GM12865 (cell line): ENCODE measurements at places on chromosomes 12 and 14.
A peak's percentile ranks its signal among the peaks of the same experiment; 100 is the strongest.

GRCh38 chr14:94019329-94019728 lies 6.8 kb upstream of the OTUB2 start:
- DNase-seq: no peak

DNA sequence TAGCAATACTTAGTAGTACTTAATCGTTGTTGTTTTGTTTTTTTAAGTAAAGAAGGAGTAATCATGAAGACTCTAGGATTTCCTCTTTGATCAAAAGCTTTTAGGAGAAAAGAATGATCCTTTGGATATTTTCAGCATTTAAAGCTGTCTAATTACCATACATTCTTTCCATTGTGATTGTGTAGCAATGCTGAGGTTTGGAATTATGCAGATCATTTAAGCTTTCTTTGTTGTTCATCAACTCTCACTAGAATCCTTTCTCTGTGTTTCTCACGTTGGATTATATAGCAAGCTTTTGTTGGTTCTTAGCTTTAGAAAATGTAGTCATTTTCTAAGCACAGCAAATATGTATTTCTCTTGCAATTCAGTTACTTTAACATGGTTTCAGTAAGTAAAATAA lies 25.8 kb downstream of the CCDC91 start:
- DNase-seq: no peak

DNA sequence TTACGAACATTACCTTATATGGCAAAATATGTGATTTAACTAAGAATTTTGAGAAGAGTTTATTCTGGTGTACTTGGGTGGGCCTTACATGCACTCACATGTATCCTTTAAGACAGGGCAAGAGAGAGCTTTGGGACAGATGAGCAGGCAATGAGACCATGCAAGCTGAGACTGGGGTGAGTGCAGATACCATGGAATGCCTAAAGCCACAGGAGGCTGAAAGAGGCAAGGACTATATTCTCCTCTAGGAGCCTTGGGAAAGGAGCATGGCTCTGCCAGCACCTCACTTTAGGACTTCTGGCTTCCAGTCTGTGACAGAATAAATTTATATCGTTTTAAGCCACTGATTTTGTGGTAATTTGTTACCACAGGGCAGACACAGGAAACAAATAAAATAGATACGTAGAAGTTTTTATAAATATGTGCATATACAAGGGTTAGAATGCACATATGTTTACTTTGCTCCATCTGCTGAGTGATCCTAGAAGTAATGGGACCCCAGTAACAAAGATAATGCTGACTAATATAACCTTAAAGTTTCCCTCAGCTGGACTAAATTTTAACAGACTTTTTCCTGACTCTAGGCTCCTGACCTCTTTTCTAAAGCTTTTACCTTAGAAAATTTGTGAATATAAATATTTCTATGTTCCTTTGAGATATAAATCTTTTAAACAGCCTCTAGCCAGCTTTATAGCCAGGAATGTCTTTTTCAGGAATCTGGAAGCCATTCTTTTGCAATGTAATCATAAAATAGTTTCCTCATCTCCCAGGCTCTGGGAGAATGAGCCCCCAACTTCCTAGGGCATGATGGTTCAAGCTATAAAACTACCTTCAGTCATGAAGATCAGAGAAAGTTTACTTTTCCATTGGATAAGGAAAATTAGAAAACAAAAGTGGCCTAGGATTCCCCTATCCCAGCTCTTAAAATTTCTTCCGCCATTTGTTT lies 216.8 kb downstream of the PPFIA2 start:
- no peak for DNase-seq

DNA sequence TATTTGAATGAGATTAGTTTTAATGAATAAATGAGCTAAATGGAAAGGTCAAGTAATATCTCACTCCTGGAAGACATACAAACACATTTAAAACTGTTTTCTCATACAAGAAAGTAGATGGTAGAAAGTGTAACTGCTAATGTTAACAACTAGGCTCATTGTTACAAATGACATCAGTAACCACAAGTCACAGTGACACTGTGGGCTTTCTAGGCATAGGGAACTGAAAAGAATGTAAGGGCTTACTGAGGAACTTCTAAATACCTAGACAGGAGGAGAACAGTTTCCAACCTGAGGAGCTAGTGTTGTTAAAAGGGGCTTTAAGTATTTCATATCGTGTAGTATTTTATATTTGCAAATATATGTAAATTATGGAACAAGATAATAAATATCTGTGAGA lies 17.5 kb upstream of the ERGIC2 start:
- peak; percentile 8 for DNase-seq

DNA sequence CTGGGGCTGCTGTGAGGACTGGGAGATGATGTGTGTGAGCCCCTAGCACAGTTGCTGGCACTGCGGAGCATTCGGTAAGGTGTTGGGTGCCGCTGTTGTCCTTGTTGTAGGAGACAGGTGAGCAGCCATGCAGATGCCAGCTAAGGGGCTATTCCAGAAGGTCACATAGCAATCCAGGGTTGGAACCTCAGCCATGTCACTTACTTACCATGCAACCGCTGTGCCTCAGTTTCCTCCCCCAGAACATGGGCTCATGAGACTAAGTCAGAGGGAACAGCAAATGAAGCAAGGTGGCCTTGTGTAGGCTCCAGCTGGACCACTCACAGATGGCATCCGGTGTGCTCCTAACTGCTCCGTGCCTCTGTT lies 13.2 kb downstream of the DTX1 start:
- no peak for DNase-seq

DNA sequence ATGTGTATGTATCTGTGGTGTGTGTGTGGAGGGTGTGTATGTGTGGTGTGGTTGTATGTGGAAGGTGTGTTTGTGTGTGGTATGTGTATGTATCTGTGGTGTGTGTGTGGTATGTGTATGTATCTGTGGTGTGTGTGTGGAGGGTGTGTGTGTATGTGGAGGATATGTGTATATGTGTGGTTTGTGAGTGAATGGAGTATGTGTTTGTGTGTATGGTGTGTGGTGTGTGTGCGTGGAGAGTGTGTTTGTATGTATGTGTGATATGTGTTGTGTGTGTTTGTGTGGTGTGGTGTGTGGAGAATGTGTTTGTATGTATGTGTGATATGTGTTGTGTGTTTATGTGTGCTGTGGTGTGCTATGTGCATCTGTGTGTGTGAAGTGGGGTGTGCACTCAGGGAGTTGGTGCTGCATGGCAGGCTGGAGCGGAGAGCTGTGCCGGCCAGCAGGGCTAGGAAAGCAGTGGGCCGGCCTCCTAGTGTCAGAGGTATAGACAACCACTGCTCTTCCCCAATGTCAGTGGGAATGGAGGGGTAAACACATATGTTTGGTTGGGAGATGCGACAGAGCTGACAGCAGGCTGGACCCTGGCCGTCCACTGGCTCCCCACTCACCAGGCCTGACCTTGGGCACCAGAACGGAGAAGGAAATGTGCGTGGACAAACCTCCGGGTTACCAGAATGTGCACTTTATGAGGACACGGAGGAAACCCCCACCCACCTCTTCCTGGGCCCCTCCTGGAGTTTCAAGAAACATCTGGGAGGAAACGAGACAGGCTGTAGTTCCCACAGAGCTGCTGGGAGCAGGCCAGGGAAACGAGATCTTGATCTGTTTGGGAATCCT lies 60.7 kb downstream of the CLMN start:
- no peak for DNase-seq

DNA sequence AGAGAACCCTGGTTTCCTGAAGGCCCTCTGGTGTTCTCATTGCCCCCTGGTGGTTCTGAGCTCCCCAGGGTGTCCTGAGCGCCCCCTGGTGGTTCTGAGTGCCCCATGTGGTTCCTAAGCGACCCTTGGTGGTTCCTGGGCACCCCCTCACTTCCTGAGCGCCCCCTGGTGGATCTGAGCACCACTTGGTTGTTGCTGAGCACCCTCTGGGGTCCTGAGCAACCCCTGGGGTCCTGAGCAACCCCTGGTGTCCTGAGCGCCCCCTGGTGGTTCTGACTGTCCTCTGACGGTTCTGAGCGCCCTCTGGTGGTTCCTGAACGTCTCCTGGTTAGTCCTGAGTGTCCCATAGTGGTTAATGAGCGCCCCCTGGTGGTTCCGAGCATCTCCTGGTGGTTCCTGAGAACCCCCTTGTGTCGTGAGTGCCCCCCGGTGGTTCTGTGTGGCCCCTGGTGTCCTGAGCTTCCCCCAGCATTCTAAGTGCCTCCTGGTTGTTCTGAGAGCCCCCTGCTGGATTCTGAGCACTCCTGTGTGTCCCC lies 568.3 kb downstream of the TMEM121 start:
- DNase-seq: no peak

- DNase-seq: no peak
Measured at GRCh38 chr12:88958153-88958552, 377.9 kb upstream of the KITLG start.

DNA sequence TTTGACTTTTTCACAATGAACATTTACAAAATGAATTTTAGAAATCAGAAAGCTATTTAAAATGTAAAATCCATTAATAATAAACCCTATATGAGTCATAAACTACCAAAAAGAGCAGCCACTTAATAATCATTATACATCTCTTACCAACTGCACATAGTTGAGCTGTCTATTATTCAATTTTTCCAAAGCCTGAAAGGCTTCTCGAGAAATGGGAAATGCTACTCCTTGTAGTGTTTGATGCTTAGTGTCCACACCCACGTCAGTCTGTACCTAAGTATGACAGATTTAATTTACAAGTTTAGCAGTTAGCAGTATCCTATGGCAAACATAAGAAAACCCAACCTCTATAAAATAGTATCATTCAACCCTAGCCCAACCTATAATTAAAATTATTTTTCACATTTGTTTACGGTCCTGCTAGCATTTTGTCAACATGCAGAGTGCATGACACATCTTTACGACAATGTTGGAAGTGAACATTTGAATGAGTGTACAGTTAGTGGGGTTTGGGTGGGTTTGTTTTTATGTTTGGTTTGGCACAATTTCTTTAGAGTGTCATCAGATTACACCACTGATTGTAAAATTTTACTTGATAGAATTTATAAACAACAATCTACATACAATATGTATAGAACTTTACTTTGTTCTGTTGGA lies 8.4 kb downstream of the TWF1 start:
- DNase-seq: no peak

DNA sequence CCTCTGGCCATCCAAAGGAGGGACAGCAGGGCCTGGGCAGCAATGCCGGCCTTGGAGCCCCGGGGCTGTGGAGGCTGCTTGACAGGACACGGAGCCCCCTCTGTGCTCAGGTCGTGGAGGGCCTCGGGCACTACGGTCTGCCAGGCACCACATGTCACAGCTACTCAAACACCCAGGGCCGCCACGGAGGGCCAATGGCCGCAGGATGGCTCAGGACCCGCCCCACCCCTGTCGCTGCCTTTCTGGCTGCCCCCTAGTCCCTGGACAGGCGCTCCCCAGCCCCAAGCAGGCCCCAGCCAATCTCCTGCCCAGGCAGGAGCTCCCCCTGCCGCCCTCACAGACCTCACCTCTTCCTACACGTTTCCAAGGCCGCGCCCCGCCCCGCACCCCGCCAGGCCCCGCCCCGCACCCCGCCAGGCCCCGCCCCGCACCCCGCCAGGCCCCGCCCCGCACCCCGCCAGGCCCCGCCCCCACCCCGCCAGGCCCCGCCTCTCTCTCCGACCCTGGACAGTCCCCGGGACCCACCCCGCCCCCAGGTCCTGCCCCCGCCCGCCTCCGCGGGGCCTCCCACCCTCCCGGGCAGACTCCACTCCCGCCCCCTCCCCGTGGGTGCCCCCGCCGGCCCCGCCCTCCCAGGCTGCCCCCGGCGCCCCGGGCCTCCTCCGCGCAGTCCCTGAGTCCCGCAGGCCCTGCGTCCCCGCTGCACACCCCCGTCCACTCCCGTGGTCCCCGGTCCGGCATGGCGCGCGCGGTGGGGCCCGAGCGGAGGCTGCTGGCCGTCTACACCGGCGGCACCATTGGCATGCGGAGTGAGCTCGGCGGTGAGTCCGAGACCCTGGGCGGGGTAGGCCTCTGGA lies at the start of gene ASPG:
Gene ASPG (plus strand): TSS at position 669 of the 857 bp plus-strand sequence. CDS start 71 bp downstream, at position 740.
- no peak for DNase-seq

DNA sequence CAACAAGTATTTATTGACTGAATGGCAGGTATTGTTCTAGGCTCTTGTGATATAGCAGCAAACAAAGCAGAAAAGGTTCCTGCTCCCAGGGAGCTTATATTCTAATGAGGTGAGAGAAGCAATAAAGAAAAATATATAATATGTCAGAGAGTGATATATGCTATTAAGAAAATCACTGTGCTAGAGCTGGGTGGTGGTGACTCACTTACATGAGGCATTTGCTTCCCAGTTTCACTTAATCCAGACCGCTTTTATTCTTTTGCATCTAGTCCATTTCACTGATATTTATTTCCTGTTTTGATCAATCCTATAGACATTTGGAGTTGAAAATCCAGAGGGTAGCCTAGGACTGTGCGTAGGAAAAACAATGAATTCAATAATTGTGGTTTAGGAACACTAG lies 17.5 kb downstream of the TRHDE start:
- no peak for DNase-seq

GRCh38 chr12:103913100-103913499 lies 17.1 kb upstream of the HSP90B1 start:
- no peak for DNase-seq

DNA sequence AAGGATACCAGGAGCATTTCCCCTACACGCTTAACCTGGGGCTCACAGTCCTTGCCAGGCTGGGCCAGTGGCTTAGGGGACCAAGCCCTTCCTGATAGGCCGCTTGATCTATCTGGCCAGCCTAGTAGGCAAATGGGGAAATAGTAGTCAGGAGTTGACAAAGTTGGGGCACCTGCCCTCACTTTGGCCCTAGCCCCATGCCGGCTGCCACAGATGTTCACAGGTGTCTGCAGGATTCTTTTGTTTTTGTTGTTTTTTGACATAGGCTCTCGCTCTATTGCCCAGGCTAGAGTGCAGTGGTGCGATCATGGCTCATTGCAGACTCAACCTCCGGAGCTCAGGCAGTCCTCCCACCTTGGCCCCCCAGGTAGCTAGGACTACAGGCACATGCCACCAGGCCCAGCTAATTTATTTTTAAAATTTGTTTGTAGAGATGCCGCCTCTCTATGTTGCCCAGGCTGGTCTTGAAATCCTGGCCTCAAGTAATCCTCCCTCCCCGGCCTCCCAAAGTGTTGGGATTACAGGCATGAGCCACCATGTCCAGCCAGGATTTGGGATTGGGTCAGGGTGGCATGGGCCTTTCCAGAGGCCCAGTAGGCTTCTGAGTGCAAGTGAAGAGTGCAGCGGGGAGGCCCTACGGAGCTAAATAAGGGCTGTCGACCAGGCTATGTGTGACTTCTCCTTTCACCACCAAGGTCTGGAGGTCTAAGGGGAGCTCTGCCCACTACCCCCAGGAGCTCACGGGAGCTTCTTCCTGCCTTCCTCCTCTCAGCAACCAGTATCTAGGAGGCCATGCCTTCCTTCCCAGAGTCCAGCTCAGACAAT lies 15.5 kb upstream of the HDAC7 start:
- no peak for DNase-seq

DNA sequence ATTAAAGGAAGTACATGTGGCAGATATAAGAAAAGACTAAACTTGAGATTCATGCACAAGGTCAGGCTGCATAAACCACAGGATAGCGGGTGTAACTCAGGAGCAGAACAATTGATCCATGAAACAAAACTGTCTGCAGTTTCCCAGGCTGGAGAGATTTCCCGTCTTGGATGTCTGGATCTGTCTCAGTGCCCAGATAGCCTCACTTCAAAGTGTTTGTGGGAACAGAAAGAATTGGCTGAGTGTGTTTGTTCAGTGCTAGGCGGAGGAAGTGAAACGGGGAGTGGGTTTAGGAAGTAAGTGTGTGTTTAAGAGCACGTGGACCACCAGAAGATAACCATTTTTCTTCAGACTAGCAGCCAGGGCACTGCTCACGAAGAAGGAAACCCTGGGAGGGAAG lies 1.4 kb upstream of the RNASE10 start:
- no peak for DNase-seq
